Ovary (tissue), 10 donors: ENCODE measurements at places on chromosomes 2 and 18. TPM values are rescaled to one million over a fixed set of nuclear protein-coding genes. Genes with fewer than 3 reads are reported as not detected.
A peak's percentile ranks its signal among the peaks of the same experiment; 100 is the strongest.

- DNase-seq: no peak
These were observed 99.8 kb upstream of the FZD7 start for GRCh38 chr2:201933792-201934237.

TUBB8B gene
- not detected for total RNA-seq

DNA sequence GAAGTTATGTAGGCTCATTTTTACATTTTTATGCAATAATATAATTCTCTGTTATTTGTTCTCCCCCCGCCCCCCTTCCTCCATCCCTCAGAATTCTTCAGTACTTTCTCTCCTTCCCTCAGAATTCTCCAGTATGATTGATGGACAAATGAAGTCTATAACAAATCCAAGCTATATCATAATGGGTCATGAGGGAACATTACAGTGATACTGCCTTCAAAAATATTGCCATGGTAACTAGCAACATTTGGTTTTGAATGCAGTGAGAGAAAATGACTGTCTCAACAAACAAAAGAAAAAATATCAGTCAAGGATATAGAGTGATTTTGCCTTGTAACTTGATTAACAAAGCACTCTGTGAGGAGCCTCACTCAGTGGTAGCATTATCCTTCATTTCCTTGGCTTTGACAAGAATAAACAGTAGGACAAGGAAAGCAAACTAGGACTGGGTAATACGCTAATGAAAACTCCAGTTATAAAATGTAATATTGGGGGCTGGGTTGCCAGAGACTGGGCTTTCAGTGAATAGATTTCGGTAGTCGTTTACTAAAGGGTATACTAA lies 392.9 kb upstream of the CRIM1 start:
- DNase-seq: no peak

DNA sequence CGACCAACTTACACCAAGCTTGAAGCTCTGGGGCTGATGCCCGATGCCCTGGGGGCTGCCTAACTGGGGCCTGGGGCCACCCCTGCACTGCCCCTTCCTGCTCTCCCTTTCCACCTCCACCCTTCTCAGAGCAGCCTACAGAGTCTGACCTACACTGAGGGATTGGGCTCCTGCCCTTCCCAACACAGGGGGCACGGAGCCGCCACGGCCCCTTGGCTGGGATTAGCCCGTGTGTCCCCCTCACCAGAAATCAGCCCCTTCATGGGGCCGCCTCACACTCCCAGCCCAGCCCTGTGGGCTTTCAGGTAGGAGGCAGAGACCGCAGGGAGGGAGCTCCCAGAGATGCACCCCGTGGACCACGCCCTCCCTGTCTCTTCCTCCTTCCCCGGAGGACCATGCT lies 198.0 kb downstream of the EIPR1 start:
- DNase-seq: no peak

DNA sequence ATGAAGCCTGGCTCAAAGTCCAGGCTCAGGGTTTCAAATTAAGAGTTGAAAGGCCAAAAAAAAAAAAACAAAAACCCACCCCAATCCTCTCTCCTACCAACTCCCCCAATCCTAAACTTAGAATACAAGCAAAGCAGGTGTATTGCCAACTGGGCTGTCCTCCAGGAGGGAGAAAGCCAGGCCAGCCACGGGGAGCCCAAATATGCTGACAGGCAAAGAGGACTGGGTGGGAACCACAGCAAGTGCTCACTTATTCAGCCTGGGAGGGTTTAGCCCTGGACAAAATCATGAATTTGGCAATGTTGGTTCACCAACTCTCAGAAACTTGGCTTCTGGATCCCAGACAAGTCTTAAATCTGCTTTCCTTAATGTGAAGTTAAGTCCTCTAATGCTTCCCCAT lies 36.5 kb downstream of the GKN2 start:
- no peak for DNase-seq

DNA sequence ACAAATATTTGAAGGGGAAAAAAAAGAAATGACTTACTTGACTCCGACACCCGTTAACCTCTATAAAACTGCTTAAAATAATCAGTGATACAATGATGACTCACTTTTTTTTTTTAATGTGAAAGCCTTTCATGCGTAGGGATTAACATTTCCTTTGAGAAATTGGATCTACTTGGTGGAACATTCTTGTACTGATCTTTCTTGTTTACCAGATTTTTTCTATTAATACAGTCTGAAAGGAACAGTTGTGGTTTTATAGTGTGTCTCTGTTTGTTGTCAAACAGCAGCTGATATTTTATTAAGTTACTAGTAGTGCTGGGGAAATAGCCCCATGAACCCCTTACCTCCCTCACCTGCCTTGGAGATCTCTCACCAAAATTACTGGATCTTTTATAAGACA lies 40.2 kb upstream of the NEB start:
- DNase-seq: no peak

NR4A2 gene
- total RNA-seq: 45.6 TPM

DNA sequence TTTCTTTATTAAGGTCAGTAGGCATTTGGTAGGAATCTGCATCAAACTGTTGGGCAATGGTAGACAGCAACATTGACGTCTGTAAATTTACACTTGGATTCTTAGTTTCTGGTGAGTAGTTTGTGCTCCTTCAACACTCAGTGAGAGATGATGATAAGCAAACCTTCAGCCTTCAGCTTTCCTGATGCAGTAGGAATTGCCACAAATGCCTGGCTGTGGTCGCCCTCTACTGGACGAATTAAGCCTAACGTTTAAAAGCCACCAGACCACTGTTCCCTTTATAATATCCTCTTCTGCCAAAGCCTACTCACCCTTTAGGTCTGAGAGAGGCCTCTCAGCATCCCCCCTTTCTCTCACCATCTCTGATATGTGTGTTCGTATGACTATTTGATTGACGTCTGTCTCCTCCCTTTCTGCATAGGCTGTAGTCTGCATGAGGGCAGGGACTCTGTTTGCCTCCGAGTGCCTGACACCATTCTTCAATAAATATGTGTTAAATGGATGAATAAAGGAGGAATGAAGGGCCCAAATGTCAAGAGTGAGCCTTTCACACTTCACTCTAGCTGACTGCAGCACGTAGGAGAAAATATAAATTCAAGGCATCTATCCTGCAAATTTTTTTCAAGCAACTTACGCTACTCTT lies 47.0 kb upstream of the PLEKHM3 start:
- DNase-seq: peak; percentile 57

DNA sequence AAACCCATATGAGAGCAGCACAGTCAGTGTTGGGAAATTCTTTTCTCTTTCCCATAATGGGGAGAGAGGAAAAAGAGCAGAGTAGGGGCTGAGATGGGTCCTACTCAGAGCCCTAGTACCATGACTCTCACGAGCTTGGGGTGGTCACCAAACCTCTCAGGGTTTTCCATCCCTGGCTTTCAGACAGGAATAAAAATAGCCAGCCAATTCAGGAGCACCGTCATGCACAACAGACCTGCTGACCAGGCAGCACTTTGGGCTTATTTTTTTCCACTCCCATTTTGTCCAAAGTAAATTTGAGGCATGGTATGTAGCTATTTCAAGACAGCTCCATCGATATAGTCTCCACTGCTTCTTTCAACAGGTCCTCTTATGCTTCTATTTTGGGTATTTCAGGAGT lies 86.4 kb downstream of the TGFA start:
- no peak for DNase-seq

DNA sequence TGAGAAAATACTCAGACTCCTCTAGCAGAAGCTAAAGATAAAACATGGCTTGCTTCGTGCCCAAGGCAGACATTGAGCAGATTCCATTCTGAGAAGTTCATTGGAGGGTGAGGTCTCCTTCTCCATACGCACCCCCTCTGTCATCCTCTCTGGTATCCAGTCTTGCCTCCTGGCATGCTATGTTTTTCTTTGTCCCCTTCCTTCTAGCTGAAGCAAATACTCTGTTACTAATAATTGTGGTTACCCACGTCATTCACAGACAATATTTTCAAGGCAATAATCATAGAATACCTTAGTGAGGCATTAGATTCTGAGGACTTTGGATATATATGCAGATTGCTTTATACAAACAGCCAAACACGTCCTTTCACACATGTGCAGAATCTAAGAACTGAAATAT lies 66.2 kb upstream of the KLF7 start:
- DNase-seq: no peak

DNA sequence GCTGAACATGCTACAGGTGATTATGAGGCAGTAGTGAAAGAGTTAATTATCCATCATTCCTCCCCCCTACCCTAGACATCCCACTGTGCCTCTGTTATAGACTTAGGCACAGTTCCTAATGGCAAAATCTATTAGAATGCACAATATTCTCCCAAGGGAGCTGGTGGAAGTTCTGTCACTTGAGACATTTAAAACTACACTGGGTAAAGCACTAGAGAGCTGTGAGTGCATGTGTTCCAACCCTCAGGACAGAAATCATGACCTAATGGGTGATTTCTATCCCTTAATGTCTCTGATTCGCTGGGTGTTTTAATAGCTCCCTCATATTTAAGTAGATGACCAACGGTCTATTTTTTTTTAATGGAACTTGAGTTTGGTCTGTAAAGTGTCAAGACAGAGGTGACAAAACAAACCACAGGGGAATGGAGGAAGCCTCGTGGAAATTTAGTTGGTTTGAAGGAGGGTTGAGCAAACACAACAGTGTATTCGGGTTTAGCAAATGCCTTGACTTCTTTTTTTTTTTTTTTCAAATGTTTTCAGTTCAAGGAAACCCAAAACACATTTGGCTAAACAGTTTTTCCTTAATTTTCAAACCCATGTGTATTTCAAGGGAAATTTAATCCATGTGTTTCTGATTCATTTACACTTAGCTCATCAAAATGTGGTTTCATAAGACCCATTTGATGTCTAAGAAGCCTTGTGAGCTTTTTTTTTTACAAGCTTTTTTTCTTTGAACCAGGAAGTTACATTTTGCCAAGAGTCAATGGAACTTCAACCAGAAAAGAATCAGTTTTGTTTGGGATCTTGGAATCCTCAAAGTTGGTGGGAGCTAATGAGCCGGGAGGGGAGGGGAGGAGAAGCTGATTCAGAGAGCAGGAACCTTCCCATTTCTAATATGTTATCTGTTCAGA lies 665.1 kb upstream of the ZEB2 start:
- no peak for DNase-seq

DNA sequence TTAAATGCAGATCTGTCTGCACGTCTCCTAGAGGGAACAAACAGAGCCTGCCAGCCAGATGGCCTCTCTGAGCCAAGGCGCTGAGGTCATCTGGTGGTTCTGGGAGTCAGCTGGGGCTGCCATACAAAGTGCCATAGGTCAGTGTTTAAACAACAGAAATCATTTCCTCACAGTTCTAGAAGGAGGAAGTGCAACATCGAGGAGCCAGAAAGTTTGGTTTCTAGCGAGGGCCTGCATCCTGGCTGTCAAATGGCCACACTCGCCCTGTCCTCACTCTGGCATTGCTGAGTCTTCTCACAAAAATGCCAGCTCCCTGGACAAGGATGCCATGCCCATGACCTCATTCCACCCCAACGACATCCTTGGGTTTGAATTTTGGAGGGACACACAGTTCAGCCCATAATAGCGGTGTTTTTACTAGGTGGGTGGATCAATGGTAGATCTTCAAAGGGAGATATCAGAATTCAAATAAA lies 59.6 kb downstream of the MYT1L start:
- no peak for DNase-seq

- DNase-seq: no peak
These were observed 27.2 kb downstream of the CDKL4 start for GRCh38 chr2:39216346-39217191.

DNA sequence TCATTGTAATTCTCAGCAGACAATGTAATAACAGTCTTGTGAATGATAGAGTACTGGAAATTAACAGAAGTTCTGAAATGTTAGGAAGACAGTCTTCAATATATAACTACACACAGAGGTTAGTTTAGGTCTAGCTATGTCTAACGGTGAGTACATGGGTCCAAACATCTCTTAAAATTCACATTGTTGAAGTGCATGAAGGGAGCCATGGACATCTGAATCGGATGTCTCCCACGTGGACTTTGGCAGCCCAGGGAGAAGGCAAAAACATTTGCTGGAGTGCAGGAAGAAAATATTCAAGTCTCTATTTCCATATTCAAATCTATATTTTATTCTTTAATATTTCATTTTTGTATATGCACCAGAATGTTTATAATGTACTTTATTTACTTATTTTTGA lies 34.8 kb downstream of the CACNB4 start:
- DNase-seq: no peak

MROH2A gene
- total RNA-seq: not detected
